ENCODE measurements at places on chromosomes 5 and 9.
A peak's percentile ranks its signal among the peaks of the same experiment; 100 is the strongest.

DNA sequence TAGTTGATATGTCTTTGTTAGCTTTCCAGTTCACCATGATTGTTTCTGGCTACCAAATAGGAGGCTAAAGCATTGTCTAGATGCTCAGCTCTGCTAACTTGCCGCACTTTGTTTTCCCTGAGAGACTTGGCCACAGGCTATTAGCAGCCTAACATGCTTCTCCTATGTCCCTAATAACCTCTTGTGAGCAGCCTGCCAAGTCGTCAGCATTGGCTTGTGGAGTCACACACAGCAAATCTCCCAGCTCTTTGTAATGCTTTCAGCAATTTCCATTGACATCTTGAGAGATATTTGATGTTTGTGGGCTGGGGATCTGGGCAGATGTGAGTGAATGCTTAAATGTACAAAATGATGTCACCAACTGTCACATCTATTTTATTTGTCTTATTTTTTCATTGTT is 346.9 kb downstream of the KDM4C start:
- DNase-seq: no peak

DNA sequence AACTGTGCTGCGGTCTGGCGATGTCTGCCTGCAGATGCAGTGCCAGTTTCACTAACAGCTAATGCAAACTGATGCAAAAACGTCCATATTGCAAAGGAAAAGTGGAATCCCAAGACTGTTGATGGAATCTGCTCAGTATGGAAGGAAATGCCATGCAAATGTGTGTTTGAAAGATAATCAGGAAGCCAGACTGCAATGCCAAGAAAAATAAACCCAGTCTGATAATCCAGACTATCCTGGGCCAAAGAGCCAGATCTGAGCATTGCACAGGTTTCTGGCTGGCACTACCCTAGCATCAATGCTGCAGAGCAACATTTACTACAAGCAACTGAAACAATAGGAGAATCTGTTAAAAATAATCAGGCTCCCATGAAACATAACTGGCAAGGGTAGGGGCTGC is 130.3 kb downstream of the FSTL4 start:
- no peak for DNase-seq

DNA sequence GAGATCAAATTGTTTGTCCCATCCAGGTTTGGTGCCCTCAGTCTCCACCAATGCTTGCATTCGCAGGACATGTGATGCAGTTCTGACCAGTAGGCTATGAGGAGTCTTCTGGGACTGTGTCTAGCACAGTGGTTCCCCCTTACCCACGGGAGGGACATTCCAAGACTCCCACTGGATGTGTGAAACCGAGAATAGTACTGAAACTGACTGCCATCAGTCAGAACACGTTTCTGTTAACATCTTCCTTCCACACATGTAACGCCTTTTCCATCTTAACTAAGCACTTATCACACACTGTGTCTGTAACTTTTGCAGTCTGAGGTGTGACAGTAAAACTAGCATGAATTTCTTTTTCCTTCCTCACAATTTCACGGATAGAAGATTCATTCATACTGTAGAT is 74.7 kb downstream of the PTTG1 start:
- DNase-seq: no peak

DNA sequence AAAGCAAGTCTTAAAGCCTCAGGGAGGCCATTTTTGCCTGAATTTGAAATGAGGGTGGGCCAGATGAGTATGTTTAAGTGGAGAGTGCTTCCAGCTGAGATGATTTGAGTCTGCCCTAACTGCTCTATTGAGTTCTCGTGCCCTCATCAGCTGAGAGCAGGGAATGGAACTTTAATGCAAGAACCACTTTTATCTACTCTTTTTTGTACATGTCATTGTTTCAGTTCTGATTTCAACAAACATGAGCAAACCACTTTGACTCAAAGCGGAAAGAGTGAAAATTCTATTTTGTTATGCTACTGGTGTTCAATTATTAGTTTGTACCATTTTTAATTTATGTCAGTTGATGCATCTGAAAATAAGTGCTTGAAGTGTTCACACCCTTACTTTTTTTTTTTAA is 35.8 kb downstream of the DCAF10 start:
- no peak for DNase-seq

- DNase-seq: no peak
Observed at GRCh38 chr5:18220631-18221030, 586.4 kb downstream of the TAF11L14 start.

DNA sequence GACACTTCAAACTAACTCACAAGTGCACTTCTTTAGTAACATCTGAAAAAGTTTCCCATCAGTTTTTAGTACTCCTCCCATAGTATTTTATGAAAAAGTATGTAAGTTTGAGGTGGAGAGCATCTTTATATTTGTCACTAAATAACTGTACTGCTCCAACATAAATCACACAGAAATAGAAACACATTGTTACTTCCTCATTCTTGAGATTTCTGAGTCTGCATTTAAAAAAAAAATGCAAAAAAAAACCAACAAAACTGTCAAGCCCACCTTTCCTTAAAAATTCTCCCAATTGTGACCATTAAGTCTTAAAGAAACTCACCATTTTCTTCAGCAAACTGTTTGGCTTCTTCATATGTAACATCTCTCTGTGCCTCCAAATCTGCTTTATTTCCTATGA is 18.7 kb downstream of the RAB14 start:
- no peak for DNase-seq

- DNase-seq: no peak
Observed at GRCh38 chr9:127519301-127520166, 68.2 kb downstream of the LRSAM1 start.

- DNase-seq: no peak
Observed at GRCh38 chr5:76765249-76765648, 49.3 kb downstream of the F2R start.

- DNase-seq: no peak
Observed at GRCh38 chr5:55570026-55570425, 35.3 kb upstream of the PLPP1 start.

- no peak for DNase-seq
Observed at GRCh38 chr9:124828489-124829333, 24.5 kb upstream of the WDR38 start.

GRCh38 chr9:21801683-21802417 is 586 bp upstream of the MTAP start:
- peak; percentile 90 for DNase-seq

GRCh38 chr5:87404359-87404758 is 8.4 kb downstream of the CCNH start:
- DNase-seq: no peak

DNA sequence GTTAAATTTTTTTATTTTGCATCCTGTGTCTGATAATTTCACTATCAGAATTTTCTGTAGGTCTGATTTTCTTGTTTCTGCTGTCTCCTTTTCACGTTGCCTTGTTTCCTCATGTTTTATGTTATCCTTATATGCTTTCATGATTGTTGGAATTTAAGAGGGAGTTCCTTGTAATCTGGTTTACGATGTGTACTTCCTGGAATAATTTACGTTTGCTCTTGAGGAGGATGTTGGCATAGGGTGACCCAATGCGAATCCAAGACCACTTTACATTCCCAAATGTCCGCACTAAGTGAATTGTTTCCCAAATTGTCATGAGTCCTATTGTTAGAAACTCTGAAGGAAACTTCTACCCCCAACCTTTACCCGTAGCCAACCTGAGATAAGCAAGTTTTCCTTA is 80.3 kb downstream of the ADAMTSL1 start:
- no peak for DNase-seq

- no peak for DNase-seq
Observed at GRCh38 chr5:146680846-146681584, 165.0 kb upstream of the GPR151 start.

DNA sequence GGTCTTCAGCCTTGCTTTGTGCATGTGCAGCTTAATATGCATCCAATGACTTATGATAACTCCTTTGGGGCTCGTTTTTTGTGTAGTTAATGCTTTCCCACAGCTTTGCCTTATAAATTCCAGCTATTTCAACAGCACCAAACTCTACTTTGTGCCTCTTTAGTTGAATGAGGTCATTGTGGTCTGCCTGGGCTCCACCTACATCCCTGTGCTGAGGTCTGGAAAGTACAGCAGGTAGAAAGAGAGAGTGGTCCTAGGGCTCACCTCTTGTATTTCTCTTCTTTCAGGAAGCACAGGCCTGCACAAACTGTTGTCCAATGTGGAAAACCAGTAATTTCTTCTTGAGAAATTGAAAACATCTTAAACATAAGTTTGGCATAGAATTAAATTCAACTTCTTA is 167.2 kb downstream of the XRCC4 start:
- DNase-seq: no peak

- DNase-seq: no peak
Observed at GRCh38 chr5:16418471-16418922, 47.1 kb downstream of the ZNF622 start.

GRCh38 chr5:1468247-1468612 is 23.0 kb upstream of the SLC6A3 start:
- peak; percentile 63 for DNase-seq

DNA sequence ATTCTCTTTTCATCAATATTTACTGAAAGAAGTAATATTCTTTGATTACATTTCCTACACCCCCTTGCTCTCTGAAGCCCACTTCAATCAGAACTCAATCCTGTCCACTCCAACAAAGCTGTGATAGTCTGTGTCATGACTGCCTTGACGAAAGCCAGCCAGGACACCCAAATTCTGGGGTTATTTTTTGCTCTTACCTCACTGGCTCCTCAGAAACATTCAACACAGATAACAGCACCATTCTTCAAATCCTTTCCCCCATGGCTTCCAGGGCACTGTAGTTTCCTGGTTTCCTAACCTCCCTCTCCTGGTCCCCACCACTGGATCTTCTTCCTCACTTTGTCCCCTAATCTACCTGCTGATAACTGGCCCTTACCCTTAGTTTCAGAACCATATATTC is 106.1 kb upstream of the FER start:
- no peak for DNase-seq

- no peak for DNase-seq
Observed at GRCh38 chr9:1024112-1024511, 26.0 kb upstream of the DMRT2 start.

DNA sequence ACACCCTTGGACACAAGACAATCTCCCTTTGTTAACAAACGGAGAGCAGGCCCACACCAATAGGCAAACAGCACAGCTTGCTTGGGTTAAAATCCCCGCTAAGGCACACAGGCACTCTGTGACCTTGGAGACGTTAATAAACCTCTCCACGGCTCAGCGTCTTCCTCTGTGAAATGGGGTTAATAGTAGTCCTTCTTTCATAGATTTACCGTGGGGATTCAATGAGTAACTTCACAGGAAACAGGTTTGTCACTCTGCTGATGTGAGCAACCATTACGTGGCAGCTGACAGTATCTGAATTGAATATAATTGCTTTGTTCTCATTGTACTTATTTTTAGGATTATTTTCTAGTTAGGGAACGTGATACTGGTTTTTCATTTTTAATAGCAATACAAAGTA is 65.2 kb upstream of the ADRA1B start:
- no peak for DNase-seq

DNA sequence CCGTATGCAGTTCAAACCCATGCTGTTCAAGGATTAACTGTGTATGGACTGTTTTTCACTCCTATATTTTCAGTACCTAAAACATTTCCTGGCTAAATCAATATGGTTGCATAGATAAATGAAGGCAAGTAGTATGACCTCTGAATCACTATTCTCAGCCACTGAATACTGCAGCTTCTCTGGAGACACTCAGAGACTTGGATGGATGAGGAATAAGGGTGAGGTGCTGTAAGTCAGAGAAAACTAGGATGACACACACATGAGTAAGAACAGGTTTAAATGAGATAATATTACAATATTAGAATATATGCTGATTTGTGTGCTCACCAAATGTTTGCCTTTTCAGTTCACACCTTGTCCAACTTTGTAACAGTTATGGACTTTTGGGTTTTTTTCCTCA is 26.0 kb upstream of the ANXA1 start:
- no peak for DNase-seq

DNA sequence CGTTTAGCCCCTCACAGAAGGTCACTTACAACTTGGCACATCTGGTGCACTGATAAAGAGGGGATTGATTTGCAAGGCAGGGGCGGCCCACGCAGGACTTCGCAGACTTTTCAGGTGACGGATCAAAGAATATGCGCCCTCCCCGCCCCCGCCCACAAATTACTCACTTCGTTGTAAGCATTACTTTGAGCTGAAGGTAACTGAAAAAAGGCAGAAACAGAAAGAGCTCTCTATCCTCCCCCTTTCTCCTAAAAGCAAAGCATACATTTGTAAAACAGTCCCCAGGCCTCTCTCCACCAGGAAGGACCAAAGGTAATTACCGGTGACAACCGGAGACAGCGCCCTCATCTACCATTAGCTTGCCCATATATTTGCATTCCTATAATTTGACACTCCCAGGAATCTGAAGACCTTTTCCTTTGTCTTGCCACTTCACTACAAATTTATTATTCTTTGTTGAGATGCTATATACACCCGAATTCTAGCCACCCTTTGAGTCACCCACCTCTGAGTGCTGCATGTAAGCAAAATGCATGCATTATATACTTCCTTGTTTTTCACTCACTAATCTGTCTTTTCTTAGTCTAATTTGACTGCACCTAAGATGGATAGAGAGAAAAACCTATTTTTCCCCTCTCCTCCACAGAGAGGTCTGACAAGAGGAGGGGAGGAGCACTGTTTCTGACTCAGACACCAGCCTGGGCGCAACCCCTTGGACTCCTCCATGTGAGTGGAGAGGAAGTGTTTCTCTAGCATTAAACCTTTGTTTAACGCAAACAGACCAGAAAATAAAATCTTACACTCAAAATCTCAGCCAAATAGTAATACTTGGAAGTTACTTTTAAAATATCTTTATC is 74.7 kb upstream of the SPIN1 start:
- no peak for DNase-seq

All from retina (tissue), 1 donor.